RPMI7951 (cell line): ENCODE measurements at places on chromosomes 1 and 21. TPM values are rescaled to one million over a fixed set of nuclear protein-coding genes. Genes with fewer than 3 reads are reported as not detected.

DNA sequence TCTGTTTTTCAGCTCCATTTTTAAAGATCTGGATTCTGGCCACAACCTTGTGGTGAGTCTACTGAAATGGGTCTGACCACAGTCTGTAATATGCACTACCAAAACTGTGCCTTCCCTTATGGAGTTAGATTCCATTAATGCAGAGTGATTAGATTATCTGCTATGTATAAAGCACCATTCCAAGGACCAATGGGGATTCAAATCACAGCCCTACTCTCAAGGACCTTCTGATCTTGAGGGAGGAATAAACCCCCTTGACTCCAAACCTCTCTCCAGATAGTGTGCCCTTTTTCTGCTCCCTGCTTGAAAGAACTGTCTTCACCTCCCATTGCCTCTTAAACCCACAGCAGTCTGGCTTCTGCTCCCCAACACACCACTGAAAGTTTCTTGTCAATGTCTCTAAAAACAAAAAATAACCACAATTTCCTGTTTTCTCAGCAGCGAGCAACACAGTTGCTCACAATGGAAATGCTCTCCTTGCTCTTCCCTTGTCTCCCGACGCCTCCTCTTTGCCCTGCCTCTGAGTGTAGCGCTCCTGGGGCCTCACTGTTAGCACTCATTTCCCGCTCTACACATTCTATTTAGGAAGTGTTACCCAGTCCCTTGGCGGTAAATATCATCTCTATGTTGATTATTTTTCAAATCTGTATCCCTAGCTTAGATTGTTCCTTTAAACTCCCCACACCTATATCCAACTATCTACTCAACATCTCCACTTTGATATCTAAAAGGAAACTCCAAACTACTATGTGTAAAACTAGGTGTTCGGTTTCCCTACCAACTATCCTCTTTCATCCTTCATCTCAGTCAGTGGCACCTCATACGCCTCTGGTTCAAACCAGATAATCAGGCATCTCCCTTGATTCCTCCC is 13.6 kb downstream of the PCNX2 start:
- DNase-seq = peak; percentile 52

The ST6GALNAC3 gene
- 0.48 and 0.49 TPM in 2 replicates for total RNA-seq

DNA sequence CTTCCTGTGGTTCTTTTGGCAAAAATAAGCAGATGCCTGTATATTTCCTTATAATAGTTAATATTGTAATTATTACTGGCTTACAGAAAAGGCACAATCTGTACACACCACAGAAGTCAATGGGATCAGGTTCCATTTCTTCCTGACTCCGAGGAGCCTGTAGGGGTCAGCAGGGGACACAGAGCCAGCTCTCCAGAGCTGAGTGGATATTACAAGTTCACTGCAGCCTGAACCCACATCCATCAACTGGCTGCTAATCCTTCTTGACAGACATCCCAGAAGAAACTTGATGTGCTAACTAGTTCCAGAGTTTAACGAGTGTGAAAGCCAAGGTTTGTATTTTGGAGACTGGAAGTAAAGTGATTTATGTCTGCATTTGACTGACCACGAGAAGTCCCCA is 203.8 kb downstream of the LMX1A start:
- DNase-seq = no peak

DNA sequence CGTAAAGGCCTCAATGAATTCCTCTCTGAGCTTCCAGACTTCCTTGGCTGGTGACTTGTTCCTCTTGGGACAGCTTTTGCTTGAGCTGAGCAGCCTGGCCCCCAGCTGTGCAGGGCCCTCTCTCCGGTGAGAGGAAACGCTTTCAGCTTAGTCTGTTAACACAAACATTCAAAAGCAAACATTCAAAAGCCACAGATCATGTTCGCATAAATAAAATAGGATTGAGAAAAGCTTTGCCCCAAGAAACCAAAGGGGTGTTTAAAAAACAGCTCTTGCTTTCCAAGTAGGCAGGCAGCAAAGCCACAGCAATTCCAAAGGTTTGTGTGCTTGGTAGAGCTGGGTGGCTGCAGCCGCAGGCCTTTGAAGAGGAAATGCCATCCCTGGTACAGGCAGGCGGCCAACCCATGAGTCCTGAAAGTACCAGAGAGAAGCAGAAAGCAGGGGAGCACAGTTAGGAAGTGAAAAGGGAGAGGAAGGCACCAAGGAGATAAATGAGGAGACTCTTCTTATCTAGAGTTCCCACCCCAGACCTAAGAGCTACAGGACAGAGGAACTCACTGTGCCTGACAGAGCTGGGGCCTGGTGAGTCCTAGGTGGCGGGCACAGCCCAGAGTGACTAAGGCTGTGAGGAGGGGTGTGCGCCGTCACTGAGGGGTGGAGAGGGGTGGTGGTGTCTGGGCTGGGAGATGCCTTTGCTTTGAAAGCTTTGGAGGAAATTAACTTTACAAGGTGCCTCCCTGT is 48.4 kb downstream of the CCN1 start:
- DNase-seq = peak; percentile 88

GRCh38 chr1:19646377-19647319 is 2.5 kb downstream of the NBL1 start:
- peak; percentile 37 for DNase-seq

- no peak for DNase-seq
Measured at GRCh38 chr1:222629921-222630535, 12.1 kb downstream of the MIA3 start.

GRCh38 chr21:44657635-44658540 is at the start of gene KRTAP12-3:
TSS of gene KRTAP12-3 (plus strand) at chr21:44657932. CDS start at chr21:44657980, 48 bp downstream.
- DNase-seq = peak; percentile 1

The RGL1 gene
- total RNA-seq = 19.2 and 23.6 TPM in 2 replicates

DNA sequence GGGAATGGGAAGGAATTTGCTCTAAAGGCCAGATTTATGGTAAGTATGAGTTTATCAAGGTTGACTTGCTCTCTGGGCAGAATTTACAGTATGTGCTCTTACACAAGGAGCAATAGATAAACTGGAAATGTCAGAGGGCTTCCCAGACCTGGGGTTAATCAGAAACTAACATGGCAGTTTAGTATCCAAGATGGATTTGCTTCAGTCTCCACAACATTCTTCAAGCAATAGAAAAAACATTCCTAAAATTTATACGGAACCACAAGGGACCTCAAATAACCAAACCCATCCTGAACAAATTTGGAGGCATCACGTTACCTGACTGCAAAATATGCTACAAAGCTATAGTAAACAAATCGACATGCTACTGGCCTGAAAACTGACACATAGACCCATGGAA is 606.7 kb upstream of the CHRM3 start:
- no peak for DNase-seq

The FCRL6 gene
- total RNA-seq = 0.10 TPM in 1 of 2 replicates, not detected in the other

DNA sequence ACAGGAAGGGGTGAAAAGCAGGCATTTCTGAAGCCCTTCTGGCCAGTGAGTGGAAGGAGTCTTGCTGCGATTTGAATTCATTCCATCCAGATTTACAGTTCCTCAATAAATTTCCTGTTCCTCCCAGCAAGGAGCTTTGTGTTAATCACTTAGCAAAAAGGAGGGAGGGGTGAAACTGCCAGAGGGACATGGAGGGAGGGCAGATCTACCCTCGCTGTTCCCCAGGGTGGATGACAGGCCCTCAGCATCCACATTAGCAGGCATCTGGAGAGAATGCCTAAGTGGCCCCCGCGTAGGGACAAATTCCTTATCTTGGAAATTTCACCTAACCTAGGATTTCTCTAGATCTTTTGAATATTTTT is 1.2 kb downstream of the ETV3 start:
- DNase-seq = peak; percentile 23

The TBX15 gene
- total RNA-seq = 0.20 and 0.24 TPM in 2 replicates

DNA sequence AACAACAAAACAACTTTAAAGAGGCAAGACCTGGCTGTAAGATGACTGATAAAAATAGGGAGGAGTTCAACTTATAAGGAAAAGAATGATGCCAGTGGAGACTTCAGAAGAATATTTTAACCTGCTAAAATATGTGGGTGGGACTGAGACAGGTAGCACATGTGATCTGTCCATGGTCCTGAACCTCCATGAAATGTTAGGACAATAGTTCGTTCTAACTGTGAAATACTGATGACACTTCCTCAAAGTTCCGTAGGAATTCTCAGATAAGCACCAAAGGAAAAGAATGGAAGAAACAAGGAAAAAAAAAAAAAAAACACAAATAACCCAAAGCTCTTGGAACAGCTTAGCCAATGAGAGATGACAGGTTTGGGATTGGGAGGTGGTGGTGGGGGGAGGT is 44.7 kb downstream of the CDC42BPA start:
- peak; percentile 3 for DNase-seq

DNA sequence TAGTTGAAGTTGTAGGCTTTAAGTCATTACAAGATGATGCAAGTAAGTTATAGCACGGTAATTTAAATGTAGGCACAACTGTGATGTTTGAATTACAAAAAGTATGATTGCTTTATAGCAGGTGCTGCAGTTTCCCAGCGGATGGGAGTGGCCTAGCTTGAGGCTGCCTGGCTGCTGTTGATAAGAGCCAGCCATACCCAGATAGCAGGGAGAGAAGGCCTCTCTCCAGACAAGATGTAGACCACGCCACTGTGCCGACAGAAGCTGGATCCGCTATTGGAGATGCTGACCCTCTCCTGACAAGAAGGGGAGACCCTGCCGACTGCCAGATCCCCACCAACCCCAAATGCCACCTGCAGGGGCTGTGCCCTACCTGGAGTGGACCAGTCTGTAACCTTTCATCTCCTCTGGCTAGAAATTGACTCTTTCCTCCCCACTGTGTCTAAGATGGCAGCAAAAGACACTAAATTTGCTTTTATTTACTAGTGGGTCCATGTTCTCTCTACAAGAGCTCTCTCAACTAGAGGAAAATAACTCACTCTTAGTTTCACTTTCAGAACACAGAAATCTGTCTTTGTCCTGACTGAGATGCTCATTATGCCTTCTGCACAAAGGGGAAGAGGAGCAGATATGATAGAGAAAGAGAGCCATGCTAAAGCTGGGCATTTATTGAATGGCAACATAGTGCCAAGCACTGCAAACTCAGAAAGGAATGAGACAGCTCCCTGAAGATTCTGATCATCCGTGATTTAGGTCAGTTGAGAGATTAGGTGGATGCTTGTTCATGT is 127.9 kb downstream of the URB2 start:
- DNase-seq = peak; percentile 38

The KRTAP12-2 gene
- total RNA-seq = not detected in 2 replicates

The WNT4 gene
- total RNA-seq = not detected in 2 replicates

DNA sequence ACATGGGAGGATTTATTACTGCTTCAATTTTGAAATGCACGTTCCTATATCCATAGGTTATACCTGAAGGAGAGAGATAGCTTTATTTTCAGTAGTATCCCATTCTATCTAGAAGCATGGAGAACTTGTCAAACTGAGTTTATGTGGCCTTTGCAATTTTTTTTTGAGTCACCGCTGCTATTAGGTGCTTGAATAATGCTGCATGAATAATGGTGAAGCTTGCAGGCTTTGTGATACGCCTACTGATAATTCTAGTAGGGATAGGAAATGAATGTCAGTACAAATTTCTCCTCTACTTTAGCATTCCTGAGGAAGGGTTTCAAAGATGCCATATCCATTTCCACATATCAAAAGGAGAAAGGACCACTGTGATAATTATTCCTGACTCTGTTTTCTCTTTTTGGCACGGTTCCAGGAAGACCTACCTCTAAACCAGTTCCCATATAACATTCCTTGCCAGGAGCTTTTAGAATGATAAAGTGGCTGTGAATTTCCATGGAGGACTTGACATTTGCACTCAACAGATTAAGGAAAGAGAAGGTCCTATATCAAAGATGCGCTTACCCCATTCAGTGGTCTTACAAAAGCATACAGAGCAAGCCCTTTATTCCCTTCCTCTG is 83.5 kb downstream of the SPATA46 start:
- DNase-seq = no peak

GRCh38 chr1:229034342-229034741 is 236.6 kb upstream of the RAB4A start:
- DNase-seq = no peak

DNA sequence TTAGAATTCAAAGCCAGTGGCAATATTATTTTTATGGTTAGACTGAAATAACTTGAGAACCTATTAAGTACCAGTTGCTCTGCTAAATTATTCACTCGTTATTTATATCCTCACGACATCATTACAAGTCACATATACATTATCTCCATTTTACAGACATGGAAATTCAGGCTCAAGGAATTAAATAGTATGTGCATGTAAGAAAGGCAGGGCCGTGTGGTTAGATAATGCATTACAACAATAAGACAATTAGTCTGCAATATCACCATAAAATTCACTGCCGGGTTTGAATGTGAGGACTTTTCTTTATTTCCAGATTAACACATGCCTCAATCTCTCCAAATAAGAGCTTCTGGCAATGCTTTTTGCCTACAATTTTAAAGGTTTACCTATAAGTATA is 523.4 kb downstream of the PTBP2 start:
- DNase-seq = peak; percentile 4

The EXTL1 gene
- total RNA-seq = 2.2 and 4.1 TPM in 2 replicates

The TNFRSF4 gene
- total RNA-seq = 0.10 TPM in 1 of 2 replicates, not detected in the other

- DNase-seq = no peak
Measured at GRCh38 chr1:152048416-152049009, 11.7 kb upstream of the S100A11 start.

- DNase-seq = peak; percentile 23
Measured at GRCh38 chr21:39175154-39175553, 8.1 kb downstream of the PSMG1 start.

The REN gene
- total RNA-seq = 0.29 and 0.72 TPM in 2 replicates

DNA sequence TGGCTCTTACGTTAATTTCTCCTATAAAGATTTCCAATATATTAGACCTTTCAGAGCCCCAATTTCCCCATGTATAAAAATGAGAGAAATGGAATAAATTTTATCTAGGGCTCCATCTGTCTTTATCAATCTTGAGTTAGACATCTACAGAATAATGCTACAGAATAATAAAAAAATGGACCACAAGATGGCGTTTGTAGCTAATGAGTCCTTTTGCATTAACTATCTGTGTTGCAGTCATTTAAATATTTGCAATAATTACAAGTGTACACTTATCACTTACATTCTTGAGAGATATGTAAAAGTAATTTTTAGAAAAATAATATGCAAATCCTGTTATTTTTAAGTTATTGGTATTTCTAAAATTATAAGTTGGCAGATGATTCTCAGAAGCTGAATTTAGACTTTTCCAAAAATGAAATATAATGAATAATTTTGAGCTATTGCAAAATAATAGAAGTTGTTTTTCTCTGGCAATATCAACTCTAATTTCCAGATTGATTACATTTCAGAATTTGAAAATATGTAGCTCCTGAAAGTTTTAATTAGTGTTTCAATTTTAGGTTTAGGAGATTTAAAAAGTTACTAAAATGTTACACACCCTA is 87.7 kb downstream of the SNX7 start:
- DNase-seq = peak; percentile 9

DNA sequence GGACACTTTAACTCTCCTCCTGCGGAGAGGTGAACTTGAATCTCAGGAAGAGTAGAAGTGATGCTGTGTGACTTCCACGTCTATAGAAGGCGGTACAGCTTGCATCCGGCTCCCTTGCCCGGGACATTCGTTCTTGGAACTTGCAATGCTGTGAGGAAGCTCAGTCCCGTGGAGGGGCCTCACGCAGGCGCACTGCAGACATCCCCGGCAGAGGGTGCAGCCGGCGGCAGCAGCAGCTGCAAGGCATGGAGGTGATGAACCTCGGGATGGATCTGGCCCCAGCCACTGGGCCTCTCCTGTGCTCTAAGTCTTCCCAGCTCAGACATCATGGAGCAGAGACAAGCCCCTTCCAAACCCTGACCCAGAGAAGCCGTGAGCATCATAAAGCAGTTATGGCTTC is 61.8 kb upstream of the SOD1 start:
- DNase-seq = no peak
